ENCODE measurements at places on chromosomes 6 and 20.
A peak's percentile ranks its signal among the peaks of the same experiment; 100 is the strongest.

GRCh38 chr20:58716476-58717277 lies 24.1 kb downstream of the NPEPL1 start:
- DNase-seq, result no peak

DNA sequence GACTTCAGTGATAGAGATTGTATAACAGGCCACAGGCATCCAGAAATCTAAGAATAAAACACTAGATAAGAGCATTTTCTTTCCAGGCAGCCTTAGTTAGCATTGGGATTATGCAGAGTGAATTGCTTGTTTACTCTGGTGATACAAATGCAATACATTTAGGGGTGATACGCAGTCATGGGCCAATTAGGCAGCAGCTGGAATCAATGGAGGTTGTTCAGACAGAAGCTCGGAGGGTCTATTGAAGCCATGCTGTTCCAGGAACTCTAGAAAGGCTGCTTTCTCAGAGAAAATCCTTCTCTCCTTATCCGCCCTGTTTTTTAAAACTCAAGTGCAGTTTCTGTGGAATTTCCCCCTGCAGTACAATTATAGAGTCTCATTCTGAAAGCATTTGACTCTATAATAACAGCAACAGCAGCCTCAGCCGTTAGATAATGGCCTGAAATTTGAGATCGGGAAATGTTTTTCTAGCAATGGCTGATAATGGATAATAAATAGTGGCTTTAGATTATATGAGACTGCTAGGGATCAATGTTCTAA lies 364.3 kb upstream of the HS3ST5 start:
- no peak for DNase-seq

DNA sequence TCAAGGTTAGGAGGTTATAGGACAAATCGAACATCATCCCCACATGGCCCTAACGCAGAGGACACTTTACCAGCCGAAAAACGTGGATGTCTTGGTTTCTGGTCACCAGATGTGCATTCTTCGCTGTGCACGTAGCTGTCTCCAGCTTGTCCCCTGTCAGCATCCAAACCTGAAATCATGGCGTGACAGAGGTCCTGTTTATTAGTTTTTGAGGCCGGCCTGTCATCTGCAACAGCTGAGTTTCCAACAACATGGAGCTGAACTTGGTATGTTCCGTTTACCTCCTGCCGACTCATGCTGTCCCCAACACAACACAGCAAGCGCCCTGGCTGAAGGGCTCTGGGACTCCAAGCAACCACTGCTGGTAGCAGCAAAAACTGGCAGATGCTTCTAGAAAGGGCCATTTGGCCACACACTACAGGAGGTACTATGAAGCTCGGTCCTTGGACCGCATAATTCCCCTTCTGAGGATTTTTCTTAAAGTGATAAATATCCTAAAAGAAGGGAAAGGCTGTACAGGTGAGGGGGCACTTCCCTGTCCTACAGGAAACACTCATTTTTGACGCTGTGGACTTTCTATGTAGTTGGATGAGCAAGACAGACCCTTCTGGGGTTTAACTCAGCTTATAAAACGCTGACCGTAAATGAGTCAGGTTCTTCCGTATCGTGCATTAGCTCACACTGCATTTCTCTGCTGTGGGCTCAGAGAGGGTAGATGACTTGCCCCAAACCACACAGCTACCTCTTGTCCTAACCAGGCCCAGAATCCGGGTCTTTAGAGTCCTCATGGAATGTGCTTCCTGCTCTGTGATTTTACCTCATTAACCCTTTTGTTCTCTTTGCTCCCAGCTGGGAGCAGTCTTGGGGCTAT lies 79.7 kb upstream of the NFATC2 start:
- DNase-seq, result no peak

- DNase-seq, result no peak
Observed at GRCh38 chr6:53581173-53581773, 36.4 kb upstream of the GCLC start.

DNA sequence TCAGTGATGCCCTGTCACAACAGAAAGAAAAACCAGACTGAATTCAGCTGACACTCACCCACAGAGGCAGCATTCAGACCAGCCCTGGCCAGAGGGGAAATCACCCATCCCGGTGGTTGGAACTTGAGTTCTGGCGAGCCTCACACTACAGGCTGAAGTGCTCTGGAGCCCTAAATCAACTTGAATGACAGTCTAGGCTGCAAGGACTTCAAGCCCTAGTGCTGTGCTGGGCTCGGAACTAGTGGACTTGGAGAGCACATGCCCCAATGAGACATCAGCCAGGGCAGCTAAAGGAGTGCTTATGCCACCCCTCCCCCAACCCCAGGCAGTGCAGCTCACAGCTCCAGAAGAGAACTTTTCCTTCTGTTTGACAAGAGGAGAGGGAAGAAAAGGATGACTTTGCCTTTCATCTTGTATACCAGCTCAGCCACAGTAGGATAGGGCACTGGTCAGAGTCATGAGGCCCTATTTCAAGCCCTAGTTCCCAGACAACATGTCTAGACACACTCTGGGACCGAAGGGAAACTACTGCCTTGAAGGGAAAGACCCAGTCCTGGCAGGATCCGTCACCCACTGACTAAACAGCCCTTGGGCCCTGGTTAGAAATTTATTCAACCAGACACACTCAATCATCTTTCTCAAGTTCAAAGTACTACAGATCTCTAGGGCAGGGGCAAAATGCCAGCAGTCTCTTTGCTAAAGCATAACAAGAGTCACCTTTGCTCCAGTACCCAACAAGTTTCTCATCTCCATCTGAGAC lies 43.2 kb upstream of the PNRC1 start:
- no peak for DNase-seq

- no peak for DNase-seq
Observed at GRCh38 chr6:98924647-98925046, 23.1 kb downstream of the FBXL4 start.

DNA sequence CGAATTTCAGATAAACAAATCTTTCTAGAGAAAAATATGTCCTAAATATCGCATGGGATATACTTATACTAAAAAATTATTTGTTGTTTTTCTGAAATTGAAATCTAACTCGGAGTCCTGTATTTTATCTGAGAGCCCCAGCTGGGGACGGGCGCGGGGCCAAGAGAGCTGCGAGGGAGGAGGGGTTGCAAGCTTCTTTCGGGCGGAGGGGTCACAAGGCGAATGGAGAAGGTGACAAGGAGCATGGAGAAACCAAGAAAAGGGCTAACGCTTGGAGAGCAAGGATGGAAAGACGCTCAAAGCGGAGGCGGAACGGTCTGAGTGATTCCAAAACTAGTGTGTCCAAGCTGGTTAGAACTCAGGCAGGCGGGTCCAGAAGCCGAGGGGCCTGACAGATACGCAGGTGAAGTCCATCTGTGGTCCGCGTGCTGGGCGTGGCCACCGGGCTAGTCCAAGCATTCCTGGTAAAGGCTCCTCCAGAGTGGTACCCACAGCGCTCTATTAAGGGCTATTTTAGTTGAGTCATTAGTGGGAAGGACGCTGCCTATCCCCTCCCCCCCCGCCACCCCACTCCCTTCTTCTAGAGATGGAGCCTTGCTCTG lies 41.5 kb upstream of the ZNFX1 start:
- DNase-seq, result no peak

DNA sequence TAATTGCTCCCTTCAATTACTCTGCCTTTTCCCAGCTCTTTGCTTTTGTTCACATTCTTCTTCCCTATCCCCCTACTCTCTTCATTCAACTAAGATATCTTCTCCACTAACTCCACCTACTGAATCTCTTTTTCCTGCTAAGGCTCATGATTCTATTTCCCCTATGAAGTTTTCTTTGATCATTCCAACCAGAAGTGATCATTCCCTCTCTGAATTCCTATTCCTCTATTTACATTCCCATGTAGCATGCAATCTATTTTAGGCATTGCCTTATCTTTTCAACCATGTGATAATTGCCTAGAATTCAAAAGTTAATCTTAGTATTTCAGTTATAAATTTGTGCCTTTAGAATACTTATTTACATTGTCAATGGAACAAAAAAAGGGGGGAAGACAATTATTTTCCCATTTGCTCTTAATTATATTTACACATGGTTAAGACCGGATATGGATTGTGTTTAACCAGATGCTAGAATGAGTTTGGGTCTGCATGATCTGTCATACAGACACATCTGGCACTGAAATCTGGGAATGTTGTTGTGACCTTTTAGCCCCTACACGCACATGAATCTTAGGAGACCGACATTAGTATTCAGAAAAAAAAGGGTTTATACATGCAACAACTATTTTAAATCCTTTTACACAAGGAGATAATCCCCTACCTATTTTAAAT lies 20.8 kb downstream of the MOXD1 start:
- no peak for DNase-seq

DNA sequence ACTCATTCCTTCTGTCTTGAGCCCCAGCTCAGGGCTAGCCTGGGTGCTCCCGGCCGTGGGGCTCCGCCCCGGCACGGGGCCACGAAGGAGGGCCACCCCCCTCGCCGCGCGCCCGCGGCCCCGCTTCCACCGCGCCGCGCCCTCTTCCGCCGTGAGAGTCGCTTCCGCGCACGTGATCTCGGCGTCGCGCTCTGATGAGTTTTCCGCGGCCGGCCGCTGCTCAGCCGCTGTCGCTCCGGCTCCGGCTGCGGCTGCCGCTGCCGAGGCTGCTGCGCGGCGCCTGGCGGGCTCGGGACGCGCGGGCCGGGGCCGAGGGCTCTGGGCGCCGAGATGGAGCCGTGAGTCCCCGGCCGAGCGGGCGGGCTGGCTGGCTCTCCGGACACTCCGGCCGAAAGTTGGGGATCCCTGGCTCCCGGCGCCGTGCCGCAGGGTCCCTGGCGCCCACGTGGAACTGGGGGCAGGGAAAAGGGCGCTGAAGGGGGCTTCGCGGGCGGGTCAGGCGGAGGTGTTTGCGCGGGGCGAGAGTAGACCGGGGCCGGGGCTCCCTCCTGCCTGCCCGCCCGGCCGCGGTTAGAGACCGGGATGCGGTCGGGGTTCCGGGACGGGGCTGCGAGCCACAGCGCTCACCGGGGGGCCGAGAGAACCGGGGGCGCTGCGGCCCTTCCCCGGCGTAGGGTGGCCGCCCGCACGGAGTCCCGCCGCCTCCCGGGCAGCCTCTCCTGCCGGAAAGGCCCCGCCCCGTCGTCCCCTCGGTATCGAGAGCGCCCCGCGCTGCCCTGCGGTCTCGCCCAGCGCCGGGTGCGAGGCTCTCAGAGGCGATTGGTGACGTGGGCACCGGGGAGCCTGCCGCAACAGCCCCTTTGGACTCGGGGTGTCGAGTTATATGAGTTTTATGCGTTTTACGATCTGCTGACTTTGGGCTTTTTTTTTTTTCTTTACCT lies at the start of gene TMEM181:
TSS of gene TMEM181 (plus strand) at position 197 of the 941 bp plus-strand sequence. CDS start at position 331, 134 bp downstream.
- DNase-seq, result peak; percentile 92

DNA sequence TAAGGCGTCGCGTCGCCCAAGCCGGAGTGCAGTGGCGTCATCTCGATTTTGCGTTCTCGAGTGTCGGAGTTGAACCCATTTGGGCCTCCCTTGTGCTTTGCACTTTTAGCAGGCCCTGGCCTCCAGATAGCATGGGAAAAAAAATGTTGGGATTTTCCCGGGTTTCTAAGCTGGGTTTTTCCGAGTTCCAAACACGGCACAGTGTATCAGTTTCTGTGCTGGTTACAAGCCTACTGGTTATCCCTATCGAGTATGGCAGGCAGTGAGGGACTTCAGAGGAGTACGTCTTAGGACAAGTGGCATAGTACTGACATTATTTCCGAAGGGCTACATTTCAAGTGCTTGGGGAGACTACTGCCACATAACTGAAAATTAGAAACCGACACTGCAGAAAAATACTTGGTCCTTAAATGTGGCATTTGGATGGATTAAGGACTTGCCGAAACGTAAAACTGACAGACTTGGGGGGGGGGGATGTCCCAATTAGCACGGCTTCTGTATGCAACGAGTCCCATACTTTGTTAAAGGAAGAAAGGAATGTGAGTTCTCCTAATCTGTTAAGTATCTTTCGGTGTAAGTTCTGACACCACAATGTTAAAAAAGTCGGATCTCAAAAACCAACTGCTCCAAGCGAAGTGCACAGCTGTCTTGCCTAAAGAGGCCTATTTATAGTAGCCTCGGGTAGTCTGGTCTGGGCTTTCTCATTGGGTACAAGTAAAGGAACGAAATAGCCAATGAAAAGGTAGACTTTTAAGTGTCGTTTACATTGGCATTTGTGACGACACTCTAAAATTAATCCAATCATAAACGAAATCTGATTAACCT lies 70.2 kb downstream of the HFE start:
- DNase-seq, result peak; percentile 97

GRCh38 chr6:126067073-126067472 lies 80.7 kb downstream of the TRMT11 start:
- no peak for DNase-seq

DNA sequence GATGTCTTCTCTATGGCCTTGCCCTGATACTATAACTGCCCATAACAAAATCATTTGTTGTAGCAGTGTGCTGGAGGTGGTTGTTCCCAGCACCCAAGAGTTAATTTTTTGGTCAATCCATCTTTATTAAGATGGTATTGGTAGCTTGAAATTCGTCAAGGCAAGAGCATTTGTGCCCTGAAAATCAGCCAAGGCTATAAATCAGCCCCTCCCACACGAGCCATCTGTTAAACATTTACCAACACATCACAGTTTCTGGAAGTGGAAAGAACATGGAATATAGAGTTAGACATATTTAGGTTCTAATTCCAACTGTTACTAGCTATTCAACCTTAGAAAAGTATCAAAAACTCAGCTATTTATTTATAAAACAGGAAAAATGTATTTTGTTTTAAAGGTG lies 888.4 kb upstream of the GJE1 start:
- DNase-seq, result no peak

DNA sequence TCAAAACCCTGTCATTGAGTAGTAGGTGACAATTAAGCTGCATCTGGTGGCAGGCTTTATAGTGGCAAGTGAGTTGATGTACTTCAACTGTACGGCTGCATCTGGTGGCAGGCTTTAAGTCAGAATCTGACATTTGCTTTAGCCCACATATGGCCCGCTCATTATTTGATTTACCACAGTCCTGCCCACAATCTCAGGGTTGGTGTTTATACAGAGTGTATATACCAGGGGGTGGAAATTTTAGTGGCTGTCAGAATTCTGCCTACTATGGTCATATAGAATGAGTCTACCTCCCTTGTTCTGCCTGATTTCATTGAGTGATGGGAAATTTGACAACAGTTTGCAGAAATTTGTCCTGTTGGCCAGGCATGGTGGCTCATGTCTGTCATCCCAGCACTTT lies 112.3 kb downstream of the SMAP1 start:
- no peak for DNase-seq

DNA sequence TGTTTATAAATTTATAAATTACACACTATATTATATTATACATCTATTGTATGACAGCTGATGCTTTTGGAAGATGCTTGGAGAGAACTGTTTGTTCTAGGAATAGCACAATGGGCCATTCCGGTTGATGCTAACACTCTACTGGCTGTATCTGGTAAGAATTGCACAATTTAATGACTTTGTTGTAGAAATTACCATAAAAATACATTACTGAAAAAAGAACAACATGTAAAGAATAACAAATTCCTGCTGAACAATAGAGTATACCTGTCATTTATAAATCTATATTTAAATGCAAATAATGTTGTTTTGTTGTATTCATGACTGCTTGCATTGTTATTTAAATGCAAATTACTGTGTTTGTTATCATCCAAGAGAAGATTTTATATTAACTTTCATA lies 14.4 kb downstream of the NR2E1 start:
- no peak for DNase-seq

- DNase-seq, result no peak
Observed at GRCh38 chr20:1306316-1307135, 22.4 kb downstream of the SDCBP2 start.

Measured in GM12865 (cell line).